Caco-2 (cell line): ENCODE measurements at places on chromosomes 2 and 18.
A peak's percentile ranks its signal among the peaks of the same experiment; 100 is the strongest.

DNA sequence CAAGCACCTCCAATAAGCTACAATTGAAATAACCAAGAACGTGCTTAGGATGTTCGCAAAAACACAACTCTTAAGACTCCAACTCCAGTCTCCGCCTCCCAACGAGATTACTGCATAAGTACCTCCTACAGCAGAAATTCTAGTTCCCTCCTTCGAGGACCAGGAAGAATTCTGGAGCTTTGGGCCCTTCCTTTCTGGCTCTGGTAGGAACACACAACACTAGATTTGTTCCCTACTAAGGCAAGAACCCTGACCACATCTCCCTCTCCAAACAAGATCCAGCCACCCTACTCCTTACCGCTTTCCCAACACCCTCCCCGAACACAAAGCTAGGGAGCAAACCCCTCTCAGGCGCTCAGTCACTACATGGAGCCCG lies 721 bp downstream of the ADAM17 start:
- peaks cover 27% of the 10 kb centered on the region; the same call in 1 of the 2 replicates for H3K4me1 ChIP-seq
- H3K36me3 ChIP-seq: no peaks in the 10 kb centered on the region
- H3K27me3 ChIP-seq: no peaks in the 10 kb centered on the region
- H3K4me3 ChIP-seq: peak overlapping the region; percentile 92

- no peaks in the 10 kb centered on the region for H3K4me1 ChIP-seq
- no peaks in the 10 kb centered on the region for H3K36me3 ChIP-seq
- H3K27ac ChIP-seq: no peak overlapping the region
- H3K4me3 ChIP-seq: no peak overlapping the region
- no peak for DNase-seq
Observed at GRCh38 chr2:154704991-154705390, 6.5 kb downstream of the KCNJ3 start.

DNA sequence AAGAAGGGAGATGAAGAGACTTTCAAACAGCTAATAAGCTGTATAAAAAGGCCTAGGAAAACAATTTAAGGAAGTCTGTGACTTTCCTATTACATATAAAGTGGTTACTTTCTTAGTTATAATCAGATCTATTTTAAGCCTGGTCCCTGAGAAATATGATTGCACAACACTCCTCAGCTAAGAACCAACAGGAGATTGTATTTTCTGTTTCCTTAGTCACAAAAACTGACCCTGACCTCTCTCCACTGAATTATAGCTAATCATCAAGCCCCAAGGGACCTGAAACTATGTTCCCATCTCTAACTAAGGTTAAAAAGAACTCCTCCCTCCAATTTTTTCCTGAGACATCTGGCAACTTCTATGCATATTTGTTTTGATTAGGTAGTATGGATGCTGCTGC lies 106.9 kb downstream of the ROCK1 start:
- H3K4me3 ChIP-seq: no peak overlapping the region
- H3K27ac ChIP-seq: no peak overlapping the region
- no peaks in the 10 kb centered on the region for H3K27me3 ChIP-seq
- H3K36me3 ChIP-seq: no peaks in the 10 kb centered on the region

GRCh38 chr2:32863326-32863725 lies 83.4 kb upstream of the LTBP1 start:
- no peaks in the 10 kb centered on the region for H3K27me3 ChIP-seq
- H3K4me1 ChIP-seq: no peaks in the 10 kb centered on the region; the same call in 1 of the 2 replicates
- DNase-seq: no peak
- H3K36me3 ChIP-seq: no peaks in the 10 kb centered on the region
- H3K4me3 ChIP-seq: no peak overlapping the region

GRCh38 chr2:529424-529823 lies 147.8 kb downstream of the TMEM18 start:
- no peak for DNase-seq
- no peaks in the 10 kb centered on the region for H3K27me3 ChIP-seq
- no peak overlapping the region for H3K27ac ChIP-seq
- H3K36me3 ChIP-seq: no peaks in the 10 kb centered on the region

DNA sequence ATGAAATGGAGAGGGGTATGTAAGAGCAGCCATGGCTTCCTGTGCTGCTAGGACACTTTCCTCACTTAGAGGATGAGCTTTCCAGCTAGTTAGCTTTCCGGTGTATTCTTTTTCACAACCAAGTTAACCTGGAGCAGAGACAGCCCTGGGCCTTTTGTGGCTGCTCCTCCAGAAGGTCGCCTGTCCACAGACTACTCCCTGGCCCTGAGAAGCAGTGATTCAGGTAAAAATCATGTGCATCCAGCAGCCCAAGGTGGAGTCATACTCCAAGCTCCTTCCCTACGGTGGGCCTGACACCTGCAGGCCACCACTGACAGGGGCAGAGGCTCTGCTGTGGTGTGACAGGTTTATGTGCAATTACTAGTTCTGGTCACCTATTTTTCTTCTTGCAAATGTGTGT lies 187.2 kb downstream of the ANKRD30B start:
- no peaks in the 10 kb centered on the region; the same call in 1 of the 2 replicates for H3K4me1 ChIP-seq
- DNase-seq: no peak
- no peak overlapping the region for H3K27ac ChIP-seq
- no peak overlapping the region for H3K4me3 ChIP-seq
- H3K36me3 ChIP-seq: no peaks in the 10 kb centered on the region

- H3K4me3 ChIP-seq: no peak overlapping the region
- no peaks in the 10 kb centered on the region for H3K36me3 ChIP-seq
- no peak overlapping the region for H3K27ac ChIP-seq
- H3K27me3 ChIP-seq: no peaks in the 10 kb centered on the region
- DNase-seq: no peak
Observed at GRCh38 chr18:73110307-73110706, 242.5 kb upstream of the NETO1 start.
